ENCODE measurements at places on chromosomes 2 and 18.

GRCh38 chr2:118223992-118224894, 136.0 kb downstream of the INSIG2 start:
- peak overlapping the region; percentile 84 for H3K4me3 ChIP-seq
- peaks cover 52% of the 10 kb centered on the region for H3K27me3 ChIP-seq
- peaks cover 40% of the 10 kb centered on the region for H3K4me1 ChIP-seq
- H3K27ac ChIP-seq = peak overlapping the region; percentile 24
- no peaks in the 10 kb centered on the region for H3K36me3 ChIP-seq

- no peak overlapping the region for H3K4me3 ChIP-seq
- no peaks in the 10 kb centered on the region for H3K36me3 ChIP-seq
- no peaks in the 10 kb centered on the region for H3K27me3 ChIP-seq
- no peaks in the 10 kb centered on the region for H3K4me1 ChIP-seq
These were observed 77.7 kb downstream of the GULP1 start for GRCh38 chr2:188369365-188369764.

- H3K27me3 ChIP-seq = peaks cover 2% of the 10 kb centered on the region
- peaks cover 6% of the 10 kb centered on the region for H3K36me3 ChIP-seq
- DNase-seq = no peak
- H3K27ac ChIP-seq = no peak overlapping the region
These were observed 119.6 kb upstream of the MGAT5 start for GRCh38 chr2:134134313-134134706.

DNA sequence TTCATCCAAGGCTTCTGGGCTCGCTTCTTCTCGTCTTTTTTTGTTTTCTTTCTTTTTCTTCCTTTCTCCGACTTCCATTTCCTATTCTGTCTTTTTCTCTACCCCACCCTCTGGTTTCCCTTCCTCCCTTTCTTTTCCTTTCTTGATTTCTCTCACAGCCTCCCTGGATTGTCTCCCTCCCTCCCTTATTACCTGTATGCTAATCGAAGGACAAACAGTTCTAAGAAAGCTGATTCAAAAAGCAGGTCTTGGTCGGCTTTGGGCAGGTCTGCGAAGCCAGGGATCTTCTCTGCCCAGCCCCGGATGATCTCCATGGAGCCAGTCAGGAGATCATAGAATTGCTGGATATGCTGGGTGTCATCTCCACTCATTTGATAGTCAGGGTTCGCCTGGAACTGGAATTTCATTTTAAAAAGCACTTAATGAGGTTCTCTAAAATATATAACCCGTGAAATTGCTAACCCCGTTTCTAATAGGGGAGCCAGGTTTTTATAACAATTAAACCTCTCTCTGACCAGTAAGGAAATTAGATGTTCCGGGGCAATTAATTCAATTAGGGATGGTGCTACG, 5.9 kb downstream of the NR4A2 start:
- H3K4me1 ChIP-seq = peaks cover 51% of the 10 kb centered on the region
- H3K27ac ChIP-seq = no peak overlapping the region
- H3K4me3 ChIP-seq = peak overlapping the region; percentile 7
- DNase-seq = no peak
- peaks cover 76% of the 10 kb centered on the region for H3K36me3 ChIP-seq
- peaks cover 46% of the 10 kb centered on the region for H3K27me3 ChIP-seq
